ENCODE measurements at places on chromosomes 4 and X. TPM values are rescaled to one million over a fixed set of nuclear protein-coding genes. Genes with fewer than 3 reads are reported as not detected.

DNA sequence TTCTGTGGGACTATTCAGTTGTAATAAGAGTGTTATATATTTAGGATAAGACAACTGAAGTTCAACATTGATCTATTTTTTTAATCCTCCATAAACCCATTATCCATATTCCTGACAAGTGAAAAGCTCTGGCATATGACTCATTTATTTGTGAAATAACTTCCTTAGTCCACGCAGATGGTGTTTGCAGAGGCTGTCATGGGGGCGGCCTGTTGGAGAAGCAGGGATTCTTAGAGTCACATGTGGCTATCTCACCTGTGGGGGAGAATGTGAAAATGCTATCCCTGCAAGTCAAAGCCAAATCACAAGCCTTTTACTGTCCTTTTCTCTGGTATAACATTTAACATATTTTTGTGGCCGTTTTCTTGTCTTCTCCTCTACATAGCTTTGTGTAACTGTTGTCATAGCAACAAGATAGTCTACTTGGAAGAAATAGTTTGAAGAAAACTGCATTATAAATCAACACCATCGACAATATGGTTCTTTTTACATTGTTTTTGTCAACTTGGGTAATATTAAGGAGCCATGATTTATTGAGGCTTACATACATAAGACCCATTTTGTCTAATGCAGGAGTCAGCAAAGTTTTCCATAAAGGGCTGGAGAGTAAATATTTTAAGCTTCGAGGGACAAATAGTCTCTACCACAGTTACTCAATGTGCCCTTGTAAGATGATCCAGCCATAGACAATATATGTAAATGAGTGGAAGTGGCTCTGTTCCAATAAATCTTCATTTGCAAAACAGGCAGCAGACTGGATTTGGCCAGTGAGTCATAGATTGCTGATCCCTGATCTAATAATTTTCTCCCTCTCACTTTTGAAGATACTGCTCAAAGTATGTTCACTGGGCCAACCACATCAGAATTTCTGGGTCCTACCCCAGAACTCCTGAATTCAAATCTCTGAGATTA, 395.0 kb downstream of the DTHD1 start:
- no peaks in the 10 kb centered on the region for H3K36me3 ChIP-seq
- H3K4me1 ChIP-seq: no peaks in the 10 kb centered on the region
- no peaks in the 10 kb centered on the region for H3K27me3 ChIP-seq
- DNase-seq: no peak
- no peak overlapping the region for H3K27ac ChIP-seq
- H3K4me3 ChIP-seq: no peak overlapping the region

- H3K27me3 ChIP-seq: no peaks in the 10 kb centered on the region
- no peaks in the 10 kb centered on the region for H3K36me3 ChIP-seq
- H3K4me1 ChIP-seq: no peaks in the 10 kb centered on the region
- H3K27ac ChIP-seq: no peak overlapping the region
- DNase-seq: no peak
Measured at GRCh38 chr4:112881842-112882241, 167.6 kb upstream of the ANK2 start.

GRCh38 chrX:39679497-39680157, 418.1 kb downstream of the BCOR start:
- no peaks in the 10 kb centered on the region for H3K36me3 ChIP-seq
- no peak for DNase-seq
- no peaks in the 10 kb centered on the region for H3K4me1 ChIP-seq
- H3K4me3 ChIP-seq: no peak overlapping the region
- peaks cover 2% of the 10 kb centered on the region for H3K27me3 ChIP-seq

CLCN5 gene
- total RNA-seq: 3.8 TPM

KCTD8 gene
- not detected for total RNA-seq

- no peaks in the 10 kb centered on the region for H3K27me3 ChIP-seq
- peak overlapping the region; percentile 98 for H3K4me3 ChIP-seq
- DNase-seq: peak; percentile 65
Measured at GRCh38 chr4:81472281-81473182, 825 bp upstream of the RASGEF1B start.

GRCh38 chr4:168633496-168633895, 136.6 kb downstream of the PALLD start:
- DNase-seq: no peak
- H3K27ac ChIP-seq: no peak overlapping the region
- H3K27me3 ChIP-seq: peaks cover 42% of the 10 kb centered on the region
- no peak overlapping the region for H3K4me3 ChIP-seq

DNA sequence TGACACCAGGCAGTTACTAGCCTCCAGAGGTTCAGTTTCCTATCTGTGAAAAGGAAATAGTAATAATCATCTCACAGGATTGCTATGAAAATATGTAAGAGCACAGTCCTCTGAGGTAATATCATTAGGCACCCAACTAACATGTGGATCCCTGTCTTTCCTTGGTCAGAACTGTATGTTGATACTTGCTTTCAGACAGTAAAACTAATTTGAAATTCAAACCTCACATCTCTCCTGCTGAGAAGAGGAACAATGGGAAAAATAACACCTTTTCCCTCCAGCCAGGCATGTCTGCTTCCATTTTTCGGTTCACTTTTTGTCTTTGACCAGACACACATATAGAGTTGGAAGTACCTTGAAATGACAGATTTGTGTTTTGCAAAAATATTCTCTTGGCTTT, 262.7 kb downstream of the IL15 start:
- no peak for DNase-seq
- no peak overlapping the region for H3K4me3 ChIP-seq
- no peaks in the 10 kb centered on the region for H3K4me1 ChIP-seq

GRCh38 chr4:78024085-78024484, 33.0 kb upstream of the FRAS1 start:
- no peaks in the 10 kb centered on the region for H3K4me1 ChIP-seq
- no peak overlapping the region for H3K4me3 ChIP-seq
- H3K27me3 ChIP-seq: peaks cover under 1% of the 10 kb centered on the region
- no peak for DNase-seq
- no peaks in the 10 kb centered on the region for H3K36me3 ChIP-seq
- H3K27ac ChIP-seq: no peak overlapping the region

MAGEA11 gene
- total RNA-seq: not detected

DNA sequence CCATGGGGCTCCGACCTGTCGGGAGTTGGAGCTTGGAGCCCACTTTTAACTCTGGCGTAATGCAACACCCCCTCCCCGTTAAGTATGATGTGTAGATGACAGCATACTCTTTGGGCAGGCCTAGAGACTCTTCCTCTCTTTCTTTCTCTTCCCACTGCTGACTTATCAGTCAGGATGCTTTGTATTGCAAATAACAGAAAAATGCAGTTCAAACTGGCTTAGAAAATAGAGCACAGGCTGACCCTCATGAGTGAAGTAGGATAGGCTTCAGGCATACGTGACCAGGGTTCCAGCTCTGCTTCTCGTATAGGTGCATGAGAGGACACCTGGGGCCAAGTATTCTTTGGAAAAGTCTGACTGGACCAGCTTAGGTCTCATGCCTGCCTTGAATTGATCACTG, 23.3 kb upstream of the RNF4 start:
- no peak overlapping the region for H3K4me3 ChIP-seq
- peaks cover 3% of the 10 kb centered on the region for H3K4me1 ChIP-seq
- H3K27ac ChIP-seq: no peak overlapping the region
- no peaks in the 10 kb centered on the region for H3K36me3 ChIP-seq
- no peaks in the 10 kb centered on the region for H3K27me3 ChIP-seq

DNA sequence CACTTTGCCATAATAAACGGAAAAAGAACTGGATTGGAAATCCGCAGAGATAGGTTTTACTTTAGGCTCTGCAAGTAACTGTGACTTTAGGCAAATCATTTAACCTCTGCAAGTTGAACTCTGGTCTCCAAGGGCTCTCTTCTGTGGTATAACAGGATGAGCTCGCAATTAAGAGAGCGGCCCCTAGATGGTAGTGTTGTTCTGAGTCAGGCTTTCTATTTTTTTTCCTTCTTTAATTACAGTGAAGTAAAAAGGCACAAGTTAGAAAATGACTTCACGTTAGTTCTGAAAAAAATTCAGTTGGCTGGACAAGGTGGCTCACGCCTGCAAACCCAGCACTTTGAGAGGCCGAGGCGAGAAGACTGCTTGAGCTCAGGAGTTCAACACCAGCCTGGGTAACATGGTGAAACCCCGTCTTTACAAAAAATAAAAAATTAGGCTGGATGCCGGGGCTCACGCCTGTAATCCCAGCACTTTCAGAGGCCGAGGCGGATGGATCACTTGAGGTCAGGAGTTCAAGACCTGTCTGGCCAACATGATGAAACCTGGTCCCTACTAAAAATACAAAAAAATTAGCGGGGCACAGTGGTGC, 18.0 kb downstream of the RPS3A start:
- H3K4me1 ChIP-seq: peaks cover 4% of the 10 kb centered on the region
- H3K4me3 ChIP-seq: no peak overlapping the region
- no peak overlapping the region for H3K27ac ChIP-seq
- H3K36me3 ChIP-seq: no peaks in the 10 kb centered on the region
- H3K27me3 ChIP-seq: no peaks in the 10 kb centered on the region

NUP62CL gene
- total RNA-seq: 1.1 TPM

DNA sequence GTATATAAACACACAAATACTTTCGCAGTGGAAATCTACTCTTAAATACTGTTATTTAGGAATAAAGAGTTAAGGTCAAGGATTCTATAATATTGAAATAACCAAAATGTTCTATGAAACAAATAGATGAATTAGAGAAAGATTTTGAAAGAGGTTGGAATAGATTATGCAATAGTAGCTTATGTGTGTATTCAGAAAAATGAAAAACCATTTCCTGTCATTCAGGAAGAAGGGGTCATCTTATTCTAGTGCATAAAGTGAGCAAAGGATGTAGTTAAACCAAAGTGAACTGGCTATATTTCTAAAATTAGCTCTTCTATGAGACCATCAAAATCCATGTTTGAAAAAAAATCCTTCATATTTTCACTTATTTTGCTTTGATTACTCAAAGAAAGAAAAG, 30.0 kb upstream of the MYOZ2 start:
- no peaks in the 10 kb centered on the region for H3K4me1 ChIP-seq
- H3K36me3 ChIP-seq: no peaks in the 10 kb centered on the region
- H3K27ac ChIP-seq: no peak overlapping the region

CT45A9 gene
- not detected for total RNA-seq

- no peaks in the 10 kb centered on the region for H3K27me3 ChIP-seq
- DNase-seq: no peak
- H3K36me3 ChIP-seq: no peaks in the 10 kb centered on the region
- H3K27ac ChIP-seq: no peak overlapping the region
Measured at GRCh38 chrX:55149242-55149641, 60.4 kb downstream of the PAGE2 start.

DNA sequence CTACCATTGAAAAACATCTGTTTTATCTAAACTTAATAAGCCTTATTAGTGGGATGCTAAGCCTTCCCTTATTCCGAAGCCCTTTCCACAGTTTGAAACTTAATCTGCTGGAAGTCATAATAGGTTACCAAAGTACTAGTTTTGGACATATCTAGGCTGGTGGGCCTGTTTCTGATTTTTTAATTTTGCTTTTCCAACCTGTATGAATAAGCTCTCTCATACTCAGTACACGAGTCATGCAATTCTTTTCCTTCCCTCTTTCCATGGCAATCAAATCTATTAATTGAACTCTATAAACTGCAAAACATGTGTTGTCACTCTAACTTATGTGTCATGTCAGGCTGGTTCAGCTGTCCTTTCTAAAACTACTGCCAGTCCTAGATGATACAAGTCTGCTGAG, 91.0 kb downstream of the AMMECR1 start:
- H3K4me3 ChIP-seq: no peak overlapping the region
- H3K27ac ChIP-seq: no peak overlapping the region
- H3K4me1 ChIP-seq: peaks cover 24% of the 10 kb centered on the region
- DNase-seq: no peak

ABCG2 gene
- total RNA-seq: 0.48 TPM

DNA sequence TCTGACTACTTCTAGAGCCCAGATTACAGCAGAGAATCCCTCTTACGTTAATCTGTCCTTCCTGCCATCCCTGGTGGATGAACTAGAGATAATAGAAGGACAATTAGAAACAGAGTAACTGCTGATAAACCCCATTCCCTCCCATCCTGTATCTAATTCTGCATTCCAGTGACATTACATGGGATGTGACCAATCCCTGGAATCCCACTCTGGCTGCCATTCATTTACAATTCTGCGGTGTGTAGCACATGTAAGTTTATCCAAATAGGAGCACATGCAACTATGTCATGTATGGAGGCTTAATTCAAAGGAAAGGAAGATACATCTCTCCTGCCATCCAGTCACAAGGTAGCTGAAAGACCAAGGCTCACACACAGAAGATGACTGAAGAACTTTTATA, 339.5 kb downstream of the GPAT3 start:
- no peaks in the 10 kb centered on the region for H3K36me3 ChIP-seq
- H3K27ac ChIP-seq: no peak overlapping the region
- no peaks in the 10 kb centered on the region for H3K27me3 ChIP-seq
- no peaks in the 10 kb centered on the region for H3K4me1 ChIP-seq
- DNase-seq: no peak

GRCh38 chr4:120816296-120816965, 106.1 kb downstream of the PRDM5 start:
- no peaks in the 10 kb centered on the region for H3K27me3 ChIP-seq
- no peak for DNase-seq
- no peaks in the 10 kb centered on the region for H3K36me3 ChIP-seq
- no peaks in the 10 kb centered on the region for H3K4me1 ChIP-seq

DNA sequence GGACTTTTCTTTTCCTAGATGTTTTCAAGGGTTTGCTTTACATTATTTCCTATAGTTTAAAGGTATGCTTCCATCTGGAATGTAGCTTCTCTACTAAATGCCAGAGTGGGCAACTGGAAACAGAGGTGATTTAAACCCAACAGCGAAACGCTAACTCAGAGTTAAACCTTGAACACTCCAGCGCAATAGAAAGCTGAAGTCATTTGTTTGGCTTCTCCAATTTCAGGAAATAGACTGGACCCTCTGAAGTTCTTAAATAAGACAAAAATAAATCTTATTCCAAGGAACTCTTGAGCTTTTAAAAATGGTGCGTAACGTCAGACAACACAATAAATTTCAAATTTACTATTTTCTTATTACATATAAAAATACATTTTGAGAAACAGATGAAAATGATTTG, 1560.0 kb upstream of the TENM3 start:
- H3K27me3 ChIP-seq: no peaks in the 10 kb centered on the region
- H3K36me3 ChIP-seq: no peaks in the 10 kb centered on the region
- H3K4me3 ChIP-seq: no peak overlapping the region
- DNase-seq: no peak
- H3K27ac ChIP-seq: no peak overlapping the region
- H3K4me1 ChIP-seq: no peaks in the 10 kb centered on the region

RP2 gene
- total RNA-seq: 5.0 TPM
